ENCODE measurements at places on chromosomes 4 and X.

- peak; percentile 39 for DNase-seq
Observed at GRCh38 chr4:185235843-185236503, 26.6 kb downstream of the SNX25 start.

- DNase-seq = no peak
Observed at GRCh38 chr4:160212078-160212477, 1109.2 kb downstream of the RAPGEF2 start.

GRCh38 chr4:24794916-24795665 is at the start of gene SOD3:
Gene SOD3, plus strand, starts transcription at chr4:24795573. Its CDS starts 3,949 bp downstream, at chr4:24799522.
- no peak for DNase-seq

GRCh38 chr4:118842055-118842454 is 6.1 kb upstream of the SEC24D start:
- DNase-seq = no peak

- DNase-seq = no peak
Observed at GRCh38 chr4:80192937-80193336, 4.4 kb upstream of the PRDM8 start.

DNA sequence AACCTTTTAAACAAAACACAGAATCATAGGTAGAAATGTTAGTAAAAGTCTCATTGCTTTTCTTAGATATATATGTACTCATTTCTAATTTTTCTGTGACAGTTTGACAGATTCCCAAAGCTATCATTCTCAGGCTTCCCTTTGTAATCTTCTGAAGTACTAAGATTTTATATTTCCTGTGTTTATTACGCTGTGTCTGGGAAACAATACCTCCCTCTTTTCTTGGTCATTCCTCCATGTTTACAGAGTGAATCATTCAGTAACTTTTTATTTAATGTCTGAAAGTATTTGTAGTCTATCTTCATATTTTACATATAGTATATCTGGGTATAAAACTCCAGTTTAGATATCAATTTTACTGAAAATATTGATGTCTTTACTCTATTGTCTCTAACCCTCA is 1826.3 kb upstream of the IGFBP7 start:
- DNase-seq = no peak

GRCh38 chrX:139825618-139826017 is 107.2 kb downstream of the ATP11C start:
- DNase-seq = no peak

DNA sequence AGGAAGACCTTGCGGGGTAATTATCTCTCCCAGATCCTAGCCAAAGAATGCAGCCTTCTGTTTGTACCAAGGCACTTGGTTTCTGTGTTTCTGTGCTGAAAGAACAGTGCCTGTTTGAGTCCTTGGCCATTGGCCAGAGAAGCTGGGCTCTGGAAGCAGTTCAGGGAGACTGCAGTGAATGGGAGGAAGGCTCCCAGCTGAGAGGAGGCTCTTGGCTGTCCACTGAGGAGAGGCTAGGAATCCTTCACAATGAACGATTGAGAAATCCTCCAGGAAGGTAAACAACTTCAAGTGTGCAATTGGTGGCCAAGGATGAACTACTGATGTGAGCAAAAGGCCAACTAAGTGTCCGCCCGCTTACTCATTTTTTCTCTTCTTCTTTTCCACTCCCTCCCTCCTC is 61.3 kb downstream of the HS3ST1 start:
- no peak for DNase-seq

GRCh38 chr4:4321951-4322688 is 32.1 kb downstream of the ZBTB49 start:
- no peak for DNase-seq

DNA sequence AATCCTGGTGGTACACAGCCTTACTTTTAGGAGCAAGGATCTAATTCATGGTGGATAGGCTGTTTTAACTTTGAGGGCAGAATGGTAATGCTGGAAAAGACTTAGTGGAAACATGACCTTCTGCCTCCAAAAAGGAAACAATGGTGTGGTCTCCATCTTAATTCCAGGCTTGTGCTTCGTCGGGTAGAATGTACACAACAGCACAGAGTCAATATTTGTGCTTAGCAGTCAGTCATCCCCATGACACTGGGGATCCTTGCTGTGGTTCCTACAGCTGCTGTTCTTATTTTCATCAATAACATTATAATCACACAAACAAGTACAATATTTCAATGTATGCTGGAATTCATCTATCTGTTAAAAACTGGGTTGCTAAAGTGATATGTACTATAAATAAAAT is 104.4 kb downstream of the HHIP start:
- DNase-seq = no peak

DNA sequence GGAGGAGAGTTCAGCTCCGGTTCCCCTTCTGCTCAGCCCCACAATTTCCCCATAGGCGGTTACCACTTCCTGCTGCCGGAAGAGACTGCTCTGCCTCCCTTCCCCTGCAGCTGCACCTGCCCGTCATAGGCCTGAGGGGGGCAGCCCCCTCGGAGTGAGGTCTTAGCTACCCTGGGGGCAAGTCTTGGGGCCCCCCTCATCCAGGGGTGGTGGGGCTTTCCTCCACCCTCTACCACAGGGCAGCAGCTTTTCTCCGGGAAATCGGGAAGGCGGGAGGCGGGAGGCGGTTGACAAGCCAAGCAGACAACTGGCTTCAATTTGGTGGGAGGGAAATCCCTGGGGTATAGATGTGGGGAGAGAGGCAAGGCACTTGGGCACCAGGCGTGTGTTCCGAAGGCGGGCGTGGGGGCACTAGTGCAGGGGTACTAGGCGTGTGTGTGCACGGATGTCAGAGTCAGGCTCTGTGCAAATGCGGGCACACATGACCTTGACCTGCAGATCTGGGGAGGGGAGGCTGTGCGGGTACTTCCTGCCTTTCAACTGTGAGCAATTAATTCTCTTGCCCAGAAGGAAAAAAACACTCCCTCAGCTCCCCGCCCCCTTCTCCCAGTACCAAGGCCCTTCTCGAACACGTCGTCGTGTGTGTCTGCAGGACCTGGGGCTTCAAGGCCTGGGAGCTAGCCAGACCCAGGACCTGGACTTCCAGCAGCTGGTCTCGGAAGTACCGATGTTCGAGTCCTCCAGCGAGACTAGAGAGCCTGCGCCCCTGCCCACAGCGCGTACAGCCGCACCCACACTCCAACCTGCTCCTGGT is 1.0 kb upstream of the ARHGAP4 start:
- peak; percentile 65 for DNase-seq

DNA sequence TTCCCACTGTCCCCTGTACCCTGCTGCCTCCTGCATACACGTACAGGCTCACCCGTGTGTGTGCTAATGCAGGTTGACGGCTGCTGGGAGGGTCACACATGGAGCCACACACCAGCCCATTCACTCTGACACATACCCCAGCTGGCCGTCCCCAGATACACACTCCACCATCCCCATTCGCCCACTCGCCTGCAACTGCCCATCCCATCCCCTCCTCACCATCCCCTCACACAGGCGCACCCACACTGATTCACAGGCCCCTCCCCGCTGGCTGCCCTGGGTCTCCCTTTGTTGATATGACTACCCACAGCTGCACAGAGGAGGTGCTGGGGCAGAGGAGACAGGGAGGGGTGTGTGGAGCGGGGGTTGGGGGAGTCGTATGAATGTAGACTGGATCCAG is 25.7 kb downstream of the PJA1 start:
- no peak for DNase-seq

DNA sequence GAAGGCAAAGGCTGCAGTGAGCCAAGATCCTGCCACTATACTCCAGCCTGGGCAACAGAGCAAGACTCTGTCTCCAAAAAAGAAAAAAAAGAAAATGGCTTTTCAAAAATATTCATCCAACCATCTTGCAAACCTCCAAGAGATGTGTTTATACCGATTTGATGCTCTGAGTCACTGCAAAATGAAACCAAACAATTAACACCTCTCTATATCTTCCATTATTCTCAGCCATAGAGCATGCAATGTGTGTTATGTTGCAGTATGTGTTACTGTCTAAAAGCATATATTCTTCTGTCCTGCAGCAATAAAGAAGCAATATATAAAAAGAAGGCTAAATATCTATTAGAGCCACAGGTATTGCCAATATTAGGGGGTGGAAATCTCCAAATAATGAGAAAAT is 51.4 kb downstream of the ARAP2 start:
- no peak for DNase-seq

- DNase-seq = no peak
Observed at GRCh38 chr4:26824667-26825066, 36.0 kb upstream of the STIM2 start.

GRCh38 chr4:176534566-176534965 is 214.8 kb downstream of the SPCS3 start:
- no peak for DNase-seq

GRCh38 chr4:33031328-33031727 is 2311.2 kb downstream of the PCDH7 start:
- DNase-seq = no peak

DNA sequence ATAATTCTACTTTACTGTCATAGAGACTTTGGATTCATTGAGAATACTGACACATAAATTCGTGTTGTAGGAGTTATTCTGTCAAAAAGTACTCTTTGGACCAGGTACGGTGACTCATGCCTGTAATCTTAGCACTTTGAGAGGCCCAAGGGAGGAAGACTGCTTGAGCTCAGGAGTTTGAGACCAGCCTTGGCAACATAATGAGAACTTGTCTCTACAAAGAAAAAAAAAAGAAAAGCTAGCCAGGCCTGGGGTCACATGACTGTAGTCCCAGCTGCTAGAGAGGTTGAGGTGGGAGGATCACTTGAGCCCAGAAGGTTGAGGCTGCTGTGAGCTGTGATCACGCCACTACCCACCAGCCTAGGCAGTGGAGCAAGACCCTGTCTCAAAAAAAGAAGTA is 54.9 kb downstream of the WDR19 start:
- DNase-seq = no peak

- DNase-seq = no peak
Observed at GRCh38 chr4:64899563-64899962, 490.3 kb upstream of the TECRL start.

GRCh38 chrX:151801980-151802379 is 67.4 kb downstream of the CNGA2 start:
- peak; percentile 20 for DNase-seq
